ENCODE measurements at places on chromosomes 3 and 15.

DNA sequence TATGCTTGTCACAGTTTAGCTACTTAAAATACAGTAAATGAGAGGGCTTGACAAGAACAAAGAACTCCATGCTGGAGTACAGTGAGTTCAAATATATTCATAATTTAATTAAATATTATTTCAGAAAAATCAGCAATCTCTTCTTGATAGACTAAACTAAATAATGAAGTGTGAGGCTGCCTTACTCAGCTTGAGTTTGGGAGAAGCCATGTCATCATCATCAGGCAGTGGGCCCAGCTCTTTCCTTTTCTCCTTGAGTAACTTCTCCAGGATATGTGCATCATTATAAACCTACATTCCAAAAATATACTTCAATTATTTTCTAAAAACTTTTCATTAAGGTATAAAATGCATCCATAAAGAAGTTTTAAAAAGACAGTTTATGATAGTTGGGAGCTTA is 70.5 kb downstream of the PBRM1 start:
- no peak for DNase-seq

DNA sequence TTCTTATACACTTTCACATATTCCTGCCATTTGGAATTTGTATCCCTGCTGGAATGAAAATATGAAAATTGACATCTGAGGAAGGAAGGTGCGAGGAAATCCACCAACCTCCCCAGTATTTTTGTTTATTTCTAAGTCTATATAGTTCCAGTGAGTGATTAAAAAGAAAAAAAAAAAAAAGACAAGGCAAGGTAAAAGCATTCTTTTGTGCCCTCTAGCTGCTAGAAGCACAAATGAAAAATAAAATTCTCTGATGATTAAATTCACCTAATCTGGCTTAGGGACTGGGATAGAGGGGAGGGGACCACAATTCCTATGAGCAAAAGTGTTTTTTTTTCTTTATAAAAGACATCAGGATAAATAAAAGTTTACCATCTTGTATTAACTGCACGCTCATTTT is 370.9 kb downstream of the NR2F2 start:
- no peak for DNase-seq

GRCh38 chr3:115108614-115109013 is 38.5 kb downstream of the ZBTB20 start:
- DNase-seq, result no peak

DNA sequence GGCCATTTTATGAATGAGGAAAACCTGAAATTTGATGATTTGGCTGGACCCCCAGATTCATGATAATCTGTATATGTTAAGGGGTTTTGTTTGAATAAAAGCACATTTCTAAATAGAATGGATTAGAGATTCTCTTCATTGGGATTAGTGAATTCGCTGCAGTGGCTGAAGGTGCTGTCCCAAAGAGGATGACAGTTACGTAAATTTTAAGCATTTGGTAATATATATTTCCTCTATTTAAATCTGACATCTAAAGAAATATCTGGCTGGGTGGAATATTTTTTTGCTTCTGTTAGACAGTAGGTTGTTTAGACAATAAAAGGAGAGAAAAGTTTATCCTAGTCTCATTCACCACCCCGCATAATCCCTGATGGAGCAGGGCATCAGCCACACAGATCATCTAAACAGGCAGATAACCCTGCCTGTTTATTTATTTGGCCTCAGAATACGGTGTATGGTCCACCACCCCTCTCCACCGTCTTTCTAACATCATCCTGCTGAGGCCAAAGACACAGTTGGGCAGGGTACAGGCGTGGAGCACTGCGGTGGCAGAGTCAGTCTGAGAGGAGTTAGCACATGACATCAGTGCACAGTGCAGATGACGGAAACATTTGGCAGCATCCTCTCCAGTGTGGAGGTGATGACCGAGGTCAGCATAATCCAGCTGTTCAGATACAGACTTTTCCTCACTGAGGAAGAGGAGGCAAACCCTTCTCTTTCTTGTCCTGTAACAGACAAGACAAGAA is 20.4 kb upstream of the NFKBIZ start:
- peak; percentile 34 for DNase-seq

DNA sequence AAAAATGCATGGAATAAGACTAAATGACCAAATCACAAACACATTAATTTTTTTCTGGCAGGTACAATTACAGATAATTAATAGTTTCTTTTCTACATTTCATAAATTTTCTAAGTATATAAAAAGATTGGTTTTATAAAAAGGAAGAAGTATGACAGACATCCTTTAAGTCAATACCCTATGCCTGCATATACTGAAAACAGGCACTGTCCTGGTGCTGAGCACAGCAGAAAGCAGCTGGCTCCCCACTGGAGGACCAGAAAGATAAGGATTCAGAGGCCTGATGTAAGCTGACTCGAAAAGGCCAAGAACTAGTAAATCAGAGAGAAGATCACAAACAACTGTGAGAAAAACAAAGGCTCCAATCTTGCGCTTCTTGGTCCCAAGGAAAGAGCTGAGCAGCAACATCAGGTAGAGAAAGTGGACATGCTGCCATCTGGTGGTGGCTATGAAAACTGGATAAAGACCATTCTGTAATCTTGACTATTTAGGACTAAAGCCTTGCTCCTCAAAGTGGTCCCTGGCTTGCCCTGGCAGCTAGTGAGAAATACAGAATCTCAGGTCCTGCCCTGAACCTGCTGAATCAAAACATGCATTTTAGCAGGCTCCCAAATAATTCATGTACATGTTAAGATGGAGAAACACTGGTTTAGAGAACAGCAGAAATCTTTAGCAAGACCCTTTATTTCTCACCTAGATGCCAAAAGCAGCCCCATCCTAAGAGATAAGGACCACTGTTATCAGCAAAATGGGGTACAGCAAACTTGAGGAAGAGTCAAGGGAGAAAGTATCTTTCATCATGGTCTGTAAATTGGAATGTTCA is 76.0 kb downstream of the TRANK1 start:
- peak; percentile 25 for DNase-seq

DNA sequence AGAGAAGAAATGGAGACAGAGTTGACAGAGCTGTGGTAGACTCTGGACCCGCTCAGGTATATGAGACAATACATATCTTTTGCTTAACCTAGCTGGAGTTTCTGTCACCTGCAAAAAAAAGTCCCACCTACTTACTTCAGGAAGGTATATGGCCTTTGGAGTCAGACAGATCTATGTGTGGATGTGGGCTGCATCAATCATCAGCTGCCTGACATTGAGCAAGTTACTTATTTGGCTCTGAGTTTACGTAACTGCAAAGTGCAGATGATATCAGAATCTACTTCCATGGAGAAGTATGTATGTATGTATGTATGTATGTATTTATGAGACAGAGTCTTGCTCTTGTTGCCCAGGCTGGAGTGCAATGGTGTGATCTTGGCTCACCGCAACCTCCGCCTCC is 124.3 kb downstream of the MYLK start:
- DNase-seq, result no peak

GRCh38 chr15:66022163-66022525 is 152.9 kb downstream of the RAB11A start:
- DNase-seq, result no peak

DNA sequence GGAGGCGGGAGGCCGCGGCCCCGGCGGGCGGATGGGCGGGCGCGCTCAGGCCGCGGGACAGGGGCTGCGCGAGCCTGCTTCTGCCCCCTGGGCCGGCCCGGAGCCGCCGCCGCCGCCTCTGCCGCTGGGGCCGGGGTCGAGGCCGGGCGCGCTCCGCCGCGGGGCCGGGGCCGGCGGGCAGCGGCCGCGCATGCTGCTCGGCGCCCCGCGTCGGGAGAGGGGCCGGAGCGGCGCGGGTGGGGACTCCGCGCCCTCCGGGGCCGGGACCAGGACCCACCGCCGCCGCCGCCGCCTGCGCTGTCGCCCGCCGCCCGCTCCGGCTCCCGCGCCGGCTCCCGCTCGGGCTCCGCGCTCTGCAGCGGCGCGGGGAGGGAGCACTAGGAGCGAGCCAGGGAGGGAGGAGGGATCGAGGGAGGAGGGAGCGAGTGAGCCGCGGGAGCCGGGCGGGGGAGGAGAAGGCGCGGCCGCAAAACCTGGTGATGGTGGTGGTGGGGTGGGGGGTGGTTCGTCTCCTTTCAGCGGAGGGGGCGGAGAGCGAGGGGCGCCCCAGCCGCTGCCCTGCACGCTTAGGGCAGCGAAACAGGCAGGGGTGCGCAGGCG is at the start of gene LINGO1:
TSS of gene LINGO1 (minus strand) at position 379 of the 600 bp plus-strand sequence. CDS start 597 bp downstream, outside the sequence.
- no peak for DNase-seq

- peak; percentile 39 for DNase-seq
These were observed 1.4 kb downstream of the FURIN start for GRCh38 chr15:90869601-90870353.

GRCh38 chr3:112498914-112499711 is at the start of gene BTLA:
BTLA (minus strand) TSS chr3:112499472; CDS start chr3:112499358, 114 bp downstream.
- DNase-seq, result no peak

DNA sequence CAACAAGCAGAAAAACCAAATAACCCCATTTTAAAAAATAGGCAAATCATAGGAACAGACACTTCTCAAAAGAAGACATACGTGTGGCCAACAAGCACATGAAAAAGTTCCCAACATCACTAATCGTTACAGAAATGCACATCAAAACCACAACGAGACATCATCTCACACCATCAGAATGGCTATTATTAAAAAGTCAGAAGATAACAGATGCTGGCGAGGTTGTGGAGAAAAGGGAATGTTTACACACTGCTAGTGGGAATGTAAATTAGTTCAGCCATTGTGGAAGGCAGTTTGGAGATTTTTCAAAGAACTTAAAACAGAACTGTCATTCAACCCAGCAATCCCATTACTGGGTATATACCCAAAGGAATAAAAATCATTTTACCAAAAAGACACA is 60.7 kb downstream of the ABI3BP start:
- DNase-seq, result no peak

- DNase-seq, result no peak
These were observed 6.6 kb upstream of the STAC start for GRCh38 chr3:36373666-36374065.

- no peak for DNase-seq
These were observed 62.3 kb downstream of the ADCY5 start for GRCh38 chr3:123386477-123387040.
